Stimulated activated CD4-positive, alpha-beta T cell treated with anti-CD3 and anti-CD28 coated beads, Interleukin-2, amount 100 ng/mL, for 4 hours (primary cell): ENCODE measurements at places on chromosomes 12 and 14.

GRCh38 chr12:64782191-64782876 is 23.1 kb upstream of the GNS start:
- no peak for DNase-seq

DNA sequence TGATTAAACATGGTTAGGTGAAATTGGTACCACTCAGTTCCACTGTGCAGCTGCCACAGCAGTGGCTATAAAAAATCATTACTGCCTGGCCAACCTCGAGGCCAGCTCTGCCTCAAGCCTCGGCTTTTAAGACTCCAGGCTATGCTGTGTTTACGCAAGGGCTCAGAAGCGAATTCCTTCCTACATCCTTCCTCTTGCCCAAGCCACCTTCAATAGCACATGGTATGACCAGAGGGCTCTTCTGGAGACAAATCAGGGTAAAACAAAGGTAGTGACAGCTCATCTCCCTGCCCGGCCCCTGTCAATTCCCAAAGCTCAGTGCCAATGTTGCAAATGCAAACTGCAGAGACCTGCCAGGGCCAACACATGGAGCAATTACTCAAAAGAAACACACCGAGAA is 31.9 kb downstream of the NUAK1 start:
- DNase-seq, result no peak

GRCh38 chr14:79571366-79571765 is 639.9 kb downstream of the DIO2 start:
- DNase-seq, result no peak

DNA sequence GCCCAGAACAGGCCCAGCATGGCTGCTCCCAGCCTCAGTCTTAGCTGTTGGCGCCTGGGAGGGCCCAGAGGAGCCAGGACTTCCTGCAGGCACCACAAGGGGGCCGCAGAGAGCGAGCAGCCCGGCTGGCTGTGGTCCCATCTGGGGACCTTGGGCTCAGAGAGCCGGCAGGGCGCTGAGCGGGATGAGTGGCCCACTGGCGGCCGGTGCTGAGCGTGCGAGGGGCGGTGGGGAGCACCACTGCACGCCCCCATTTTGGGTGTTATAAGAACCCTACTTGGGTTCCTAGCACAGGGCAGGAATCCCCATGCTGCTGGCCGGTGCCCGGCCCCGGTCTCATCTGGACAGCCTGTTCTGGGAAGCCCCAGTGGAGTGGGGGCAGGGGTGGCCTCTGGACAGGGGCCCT is 25.9 kb upstream of the CRIP2 start:
- DNase-seq, result peak; percentile 48

- DNase-seq, result no peak
Measured at GRCh38 chr14:95238487-95239298, 81.0 kb downstream of the CLMN start.

DNA sequence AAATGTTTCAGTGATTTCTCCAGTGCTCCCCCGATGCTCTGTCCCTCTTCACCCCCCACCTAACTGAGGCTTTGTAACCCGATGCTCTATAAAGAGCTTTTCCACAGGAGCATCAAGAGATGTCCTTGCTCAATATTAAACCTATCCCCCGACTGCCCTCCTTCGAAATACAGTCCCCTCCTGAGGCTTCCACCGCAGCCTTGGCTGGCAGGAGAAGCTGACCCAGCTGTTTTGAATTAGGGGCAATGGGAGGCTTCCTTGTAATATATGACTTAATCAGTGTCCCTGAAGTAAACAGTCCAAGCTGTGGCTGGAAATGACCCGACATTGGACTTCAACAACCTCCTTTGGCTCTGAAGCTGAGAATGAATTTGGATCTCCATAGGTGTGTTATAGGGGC is 62.4 kb downstream of the TMEM30B start:
- no peak for DNase-seq

DNA sequence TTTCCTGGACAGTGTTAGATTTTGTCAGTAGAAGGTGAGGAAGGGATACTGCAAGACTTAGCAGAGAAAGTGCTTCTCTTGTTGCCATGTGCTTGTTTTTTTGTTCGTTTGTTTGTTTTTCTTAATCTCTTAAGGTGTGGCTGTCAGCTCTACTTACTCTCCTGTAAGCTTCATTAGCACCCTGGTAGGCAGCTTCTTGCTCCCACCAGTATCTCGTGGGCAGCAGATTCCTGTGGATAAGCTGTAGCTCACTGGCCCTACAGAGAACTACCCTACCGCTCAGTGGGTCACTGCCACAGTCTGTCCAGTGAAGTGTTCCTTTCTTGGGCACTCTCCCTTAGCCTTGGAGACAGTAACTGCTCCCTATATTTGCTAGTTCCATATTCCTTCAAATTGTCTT is 30.1 kb downstream of the VRK1 start:
- no peak for DNase-seq

- DNase-seq, result no peak
Measured at GRCh38 chr12:68833508-68833907, 25.5 kb downstream of the MDM2 start.

DNA sequence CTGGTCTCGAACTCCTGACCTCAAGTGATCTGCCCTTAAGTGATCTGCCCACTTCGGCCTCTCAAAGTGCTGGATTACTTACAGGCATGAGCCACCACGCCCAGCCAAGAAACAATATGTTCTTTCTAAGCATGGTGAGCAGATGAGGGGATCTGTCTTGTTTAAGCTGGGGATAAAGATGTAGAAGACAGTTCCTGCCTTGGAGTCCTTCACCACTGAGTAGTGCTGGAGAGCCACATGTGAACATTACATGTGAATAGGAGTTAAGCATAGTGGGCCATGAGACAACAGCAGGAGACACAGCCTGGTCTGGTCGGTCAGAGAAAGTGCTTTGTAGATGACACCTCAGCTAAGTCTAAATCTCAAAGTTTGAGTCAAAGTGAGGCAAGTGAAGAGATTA is 26.0 kb downstream of the TMBIM6 start:
- DNase-seq, result no peak

- no peak for DNase-seq
Measured at GRCh38 chr12:2288875-2289274, 236.1 kb downstream of the CACNA1C start.

DNA sequence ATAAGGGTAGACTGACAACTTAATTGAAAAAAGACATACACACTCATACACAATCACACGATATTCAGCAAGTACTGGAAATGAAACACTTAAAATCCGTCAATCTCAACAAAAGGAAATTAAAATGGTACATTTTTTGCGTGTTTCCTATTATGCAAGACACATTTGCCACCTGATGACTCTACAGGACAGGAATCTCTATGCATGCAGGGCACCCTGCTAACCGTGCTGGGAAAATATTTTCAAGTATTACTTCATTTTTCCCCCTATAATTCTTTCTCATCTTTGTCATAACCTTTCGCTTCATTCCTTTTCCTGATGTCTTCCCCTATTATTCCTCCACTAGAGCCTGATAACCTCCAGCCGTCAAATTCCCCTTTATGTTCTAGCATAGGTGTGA is 150.2 kb downstream of the TMEM132D start:
- no peak for DNase-seq

DNA sequence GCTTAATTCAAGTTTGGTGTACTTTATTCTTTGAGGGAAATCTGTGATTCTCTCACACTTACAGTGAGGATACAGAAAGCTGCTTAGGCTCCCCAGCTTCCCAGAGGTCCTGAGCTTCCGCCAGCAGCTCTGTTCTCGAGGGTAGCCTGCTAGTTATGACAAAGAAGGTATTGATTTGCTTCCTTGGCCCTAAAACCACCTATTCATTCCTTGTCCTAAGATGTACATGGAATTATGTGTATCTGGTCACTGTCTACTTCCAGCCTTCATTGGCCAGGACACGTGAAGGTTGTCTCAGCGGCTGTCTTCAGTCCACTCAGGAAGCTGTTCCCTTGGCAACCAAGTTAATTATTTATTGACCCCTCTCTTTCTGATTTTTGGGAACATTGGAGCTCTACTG is 55.7 kb downstream of the GALNT8 start:
- no peak for DNase-seq

DNA sequence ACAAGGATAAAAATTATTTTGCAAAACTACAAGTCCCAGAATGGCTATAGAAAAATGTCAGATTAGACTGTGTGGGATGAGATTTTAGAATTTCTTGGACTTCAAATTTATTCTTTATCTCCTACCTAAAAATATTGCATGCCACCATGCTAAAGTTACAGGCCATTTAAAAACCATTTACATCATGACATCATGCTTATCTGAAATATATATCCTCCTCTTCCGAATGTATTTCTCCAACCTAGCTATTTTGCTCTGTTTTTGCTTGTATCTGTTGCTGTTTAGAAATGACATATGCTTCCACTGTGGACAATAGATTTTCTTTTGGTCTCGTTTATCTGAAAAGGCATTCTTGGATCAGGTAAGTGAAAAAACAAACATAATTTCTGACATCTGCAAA is 471.7 kb downstream of the LRFN5 start:
- DNase-seq, result no peak

DNA sequence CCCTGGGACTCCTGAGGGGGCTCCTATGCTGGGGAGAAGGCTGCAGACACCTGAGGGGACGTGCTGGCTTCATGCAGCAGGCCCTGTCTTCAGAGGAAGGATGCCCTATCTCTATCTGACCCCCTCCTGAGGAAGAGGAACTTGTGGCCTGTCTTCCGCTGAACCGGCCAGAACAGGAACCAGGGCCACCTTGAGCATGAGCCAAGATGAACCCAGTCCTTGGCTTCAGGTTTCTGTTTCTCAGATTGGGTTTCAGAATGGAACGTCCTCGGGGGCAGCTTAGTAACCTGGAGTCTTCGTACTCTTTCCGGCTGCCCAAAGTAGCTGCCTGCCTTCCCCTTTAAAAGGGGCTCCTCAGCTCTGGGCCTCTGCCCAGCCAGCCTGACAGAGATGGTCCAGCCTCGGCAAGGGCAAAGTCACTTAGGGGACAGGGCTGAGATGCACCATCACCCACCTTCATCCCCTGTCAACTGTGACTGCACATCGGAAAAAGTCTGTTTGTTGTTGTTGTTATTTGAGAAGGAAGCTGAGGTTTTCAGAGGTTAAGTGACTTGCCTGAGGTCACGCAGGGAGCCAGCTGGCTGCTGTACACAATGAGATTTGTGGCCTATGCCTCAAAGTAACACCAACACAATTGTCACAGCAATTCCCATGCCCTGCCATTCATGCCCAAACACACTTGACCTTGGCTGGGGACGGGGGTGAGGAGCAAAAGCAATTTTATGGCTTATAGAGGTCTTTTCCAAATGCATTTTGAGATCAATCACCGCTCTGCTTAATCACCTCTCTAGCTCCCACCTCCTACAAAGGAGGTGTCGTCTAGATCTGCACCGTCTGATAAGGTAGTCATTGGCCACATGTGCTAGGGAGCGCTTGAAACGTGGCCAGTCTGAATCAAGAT is 13.4 kb downstream of the ASB2 start:
- DNase-seq, result no peak

- DNase-seq, result no peak
Measured at GRCh38 chr12:117377758-117378157, 16.3 kb upstream of the NOS1 start.

DNA sequence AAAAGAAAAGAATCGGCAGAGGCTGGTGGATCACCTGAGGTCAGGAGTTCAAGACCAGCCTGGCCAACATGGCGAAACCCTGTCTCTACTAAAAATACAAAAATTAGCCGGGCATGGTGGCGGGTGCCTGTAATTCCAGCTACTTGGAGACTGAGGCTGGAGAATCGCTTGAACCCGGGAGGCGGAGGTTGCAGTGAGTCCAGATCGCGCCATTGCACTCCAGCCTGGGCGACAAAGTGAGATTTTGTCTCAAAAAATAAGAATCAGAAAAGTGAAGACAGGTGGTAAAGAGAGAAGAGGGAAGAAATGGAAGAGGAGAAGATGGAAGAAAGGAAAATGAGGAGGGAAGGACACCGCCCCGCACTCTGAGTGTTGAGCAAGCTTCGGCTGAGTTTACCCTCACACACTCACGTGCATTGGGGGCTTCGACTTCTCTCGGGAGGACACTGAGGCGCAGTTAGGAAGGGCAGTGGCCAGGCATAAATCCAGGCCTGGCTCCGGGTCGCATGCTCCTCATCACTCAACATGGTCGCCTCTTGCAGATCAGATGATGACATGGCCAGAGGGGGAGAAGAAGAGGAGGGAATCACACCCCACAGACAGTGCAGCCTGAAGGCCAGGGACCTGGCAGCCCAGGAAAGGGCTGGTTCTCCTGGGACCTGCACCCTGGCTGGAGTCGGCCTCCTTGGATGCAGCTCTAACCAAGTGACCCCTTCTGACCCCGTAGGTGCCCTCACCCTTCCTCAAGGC is 61.1 kb downstream of the PRMT8 start:
- no peak for DNase-seq

DNA sequence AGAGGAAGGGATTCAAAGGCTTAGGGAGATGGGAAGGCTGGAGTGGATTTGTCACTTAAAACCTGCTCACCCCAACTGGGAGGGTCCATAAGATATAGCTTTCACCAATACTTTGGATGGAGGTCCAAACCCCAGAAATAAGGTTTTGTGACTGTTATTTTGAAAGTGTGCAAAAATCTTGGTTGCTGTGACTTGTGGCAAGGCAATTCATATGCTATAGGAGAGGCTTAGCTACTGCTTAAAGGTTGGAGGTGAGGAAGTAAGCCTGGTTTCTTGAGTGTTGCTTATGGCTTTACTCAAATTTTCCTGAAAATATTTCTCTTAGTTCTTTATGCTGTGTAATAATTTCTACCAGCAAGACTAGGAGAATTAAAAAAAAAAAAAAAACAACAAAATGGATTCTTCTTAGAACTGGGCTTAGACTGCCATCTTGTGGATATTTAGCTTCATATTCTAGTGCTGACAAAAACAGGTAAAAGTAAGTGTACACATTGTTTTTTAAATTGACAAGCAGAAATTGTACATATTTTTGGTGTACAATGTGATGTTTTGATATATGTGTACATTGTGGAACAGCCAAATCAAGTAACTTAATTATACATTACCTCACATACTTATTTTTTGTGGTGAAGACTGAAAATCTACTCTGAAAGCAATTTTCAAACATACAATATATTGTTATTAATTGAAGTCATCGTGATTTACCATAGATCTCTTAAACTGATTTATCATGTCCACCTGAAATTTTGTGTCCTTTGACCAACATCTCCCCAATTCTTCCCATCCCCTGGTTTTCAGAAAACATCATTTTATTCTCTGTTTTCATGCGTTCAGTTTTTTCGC is 23.0 kb downstream of the PDE6H start:
- DNase-seq, result no peak
